ENCODE measurements at places on chromosomes 7 and 10.

- no peak for DNase-seq
Observed at GRCh38 chr10:104688251-104689042, 47.4 kb downstream of the SORCS3 start.

DNA sequence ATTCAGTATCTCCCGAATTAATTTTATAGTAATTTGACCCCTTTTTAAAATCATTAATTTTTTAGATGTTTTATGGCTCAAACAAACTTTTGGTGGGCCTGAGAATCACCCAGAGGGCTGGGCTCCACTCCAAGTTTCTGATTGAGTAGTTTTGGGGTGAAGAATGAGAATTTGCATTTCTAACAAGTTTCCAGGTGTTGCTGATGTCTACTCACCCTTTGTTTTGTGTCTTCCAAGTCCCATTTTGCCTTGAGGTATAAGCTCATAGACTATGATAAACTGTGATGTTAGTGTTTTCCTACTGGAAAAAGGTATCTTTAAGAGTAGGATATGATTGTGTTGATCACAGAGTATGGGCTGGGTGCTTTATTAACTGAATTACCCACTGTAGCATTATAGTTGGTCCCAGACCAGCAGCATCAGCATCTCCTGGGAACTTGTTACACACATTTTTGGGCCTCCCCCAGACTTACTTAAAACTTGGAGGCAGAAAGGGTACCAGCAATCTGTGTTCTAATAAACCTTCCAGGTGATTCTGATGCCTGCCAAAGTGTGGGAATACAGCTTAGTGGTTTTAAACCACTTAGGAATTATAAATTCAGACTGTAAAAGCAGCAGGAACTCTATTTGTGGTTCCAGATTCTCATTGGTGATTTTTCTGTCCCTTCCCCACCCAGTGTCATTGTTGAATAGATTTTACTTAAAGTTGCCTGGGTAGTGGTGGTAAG is 19.1 kb downstream of the ZNRF2 start:
- no peak for DNase-seq

- DNase-seq: no peak
Observed at GRCh38 chr10:112526139-112526538, 79.1 kb downstream of the VTI1A start.

DNA sequence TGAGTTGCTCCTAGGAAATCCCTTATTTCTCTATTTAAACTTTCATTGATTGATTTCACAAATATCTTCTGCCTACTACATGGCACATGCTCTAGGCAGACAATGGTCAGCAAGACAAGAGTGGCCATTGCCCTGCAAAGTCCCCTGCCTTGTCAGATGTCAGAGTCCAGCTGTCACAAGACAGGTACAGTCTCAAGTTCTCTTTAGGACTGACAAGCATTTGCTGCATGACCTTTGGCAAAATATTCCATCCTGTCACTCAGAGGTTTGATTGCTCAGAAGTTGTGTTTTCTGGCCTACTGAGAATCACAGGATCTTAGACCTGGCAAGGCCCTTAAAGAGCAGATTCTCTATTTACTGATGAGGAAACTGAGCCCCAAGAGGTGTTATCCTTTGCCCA is 322.3 kb upstream of the NFE2L3 start:
- DNase-seq: no peak

- no peak for DNase-seq
Observed at GRCh38 chr10:15869935-15870334, 9.6 kb upstream of the MINDY3 start.

DNA sequence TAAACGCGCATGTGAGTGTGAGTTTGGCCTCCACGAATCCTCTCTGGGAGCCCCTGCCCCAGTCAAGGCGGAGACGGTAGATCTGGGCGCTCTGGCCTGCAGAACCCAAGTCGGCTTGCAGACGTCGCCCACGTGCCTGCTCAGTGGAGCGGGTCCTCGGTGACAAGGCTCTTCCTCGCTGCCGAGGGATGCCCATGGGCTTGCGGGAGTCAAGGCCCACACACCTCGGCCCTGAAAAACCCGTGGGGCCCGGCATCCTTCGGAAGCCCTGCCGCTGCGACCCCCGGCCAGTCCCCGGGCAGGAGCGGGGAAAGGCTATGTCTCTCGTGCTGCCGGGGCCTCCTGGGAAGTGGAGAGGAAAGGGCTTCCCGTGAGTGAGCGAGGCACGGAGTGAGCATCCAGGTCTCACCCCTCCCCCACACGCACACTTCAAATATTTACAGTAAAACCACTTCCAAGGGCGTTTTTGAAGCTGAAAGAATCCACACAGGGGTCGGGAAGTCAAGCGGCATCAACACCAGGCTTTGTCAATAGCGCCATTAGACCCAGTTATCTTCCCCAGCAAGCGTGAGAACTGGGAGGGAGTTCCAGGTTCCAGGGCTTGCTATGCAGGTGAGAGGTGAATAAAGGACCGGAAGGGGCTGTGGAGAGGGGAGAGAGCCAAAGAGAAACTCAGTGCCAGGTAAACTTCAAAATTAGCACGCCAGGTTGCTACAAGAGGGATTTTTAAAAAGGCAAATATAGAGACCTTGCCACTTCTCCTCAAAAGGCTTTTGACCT is 1.1 kb upstream of the MNX1 start:
- no peak for DNase-seq

DNA sequence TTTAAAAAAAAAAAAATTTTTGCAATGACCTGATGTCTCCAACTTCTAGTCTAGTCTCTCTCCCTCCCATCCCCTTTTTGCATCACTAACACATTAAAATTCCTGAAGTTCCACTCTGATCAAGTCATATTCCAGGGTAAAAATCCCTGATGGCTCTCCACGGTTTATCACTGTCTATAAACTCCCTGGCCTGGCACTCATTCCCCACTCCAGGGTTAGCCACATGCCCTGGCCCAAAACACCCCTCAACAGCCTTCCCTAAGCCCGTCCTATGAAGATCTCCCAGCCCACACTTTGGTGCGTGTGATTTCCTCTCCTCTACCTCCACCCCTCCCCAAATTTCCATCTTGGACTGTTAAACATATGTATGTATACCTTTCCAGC is 125.4 kb downstream of the JAZF1 start:
- no peak for DNase-seq

DNA sequence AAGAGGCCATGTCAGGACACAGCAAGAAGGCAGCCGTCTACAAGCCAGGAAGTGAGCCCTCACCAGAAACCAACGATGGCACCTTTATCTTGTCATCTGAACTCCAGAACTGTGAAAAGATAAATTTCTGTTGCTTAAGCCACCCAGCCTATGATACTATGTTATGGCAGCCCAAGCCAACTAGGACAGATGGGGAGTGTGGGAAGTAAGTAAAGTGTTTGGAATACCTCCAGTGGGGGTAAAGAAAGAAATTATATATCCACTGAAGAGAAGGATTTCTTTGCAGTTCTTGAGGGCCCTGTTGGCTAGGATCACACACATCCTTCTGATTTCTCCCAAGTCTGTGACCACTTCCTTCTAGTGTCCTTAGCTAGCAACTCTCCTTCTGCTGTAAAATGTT is 384.4 kb downstream of the TNS3 start:
- DNase-seq: no peak

DNA sequence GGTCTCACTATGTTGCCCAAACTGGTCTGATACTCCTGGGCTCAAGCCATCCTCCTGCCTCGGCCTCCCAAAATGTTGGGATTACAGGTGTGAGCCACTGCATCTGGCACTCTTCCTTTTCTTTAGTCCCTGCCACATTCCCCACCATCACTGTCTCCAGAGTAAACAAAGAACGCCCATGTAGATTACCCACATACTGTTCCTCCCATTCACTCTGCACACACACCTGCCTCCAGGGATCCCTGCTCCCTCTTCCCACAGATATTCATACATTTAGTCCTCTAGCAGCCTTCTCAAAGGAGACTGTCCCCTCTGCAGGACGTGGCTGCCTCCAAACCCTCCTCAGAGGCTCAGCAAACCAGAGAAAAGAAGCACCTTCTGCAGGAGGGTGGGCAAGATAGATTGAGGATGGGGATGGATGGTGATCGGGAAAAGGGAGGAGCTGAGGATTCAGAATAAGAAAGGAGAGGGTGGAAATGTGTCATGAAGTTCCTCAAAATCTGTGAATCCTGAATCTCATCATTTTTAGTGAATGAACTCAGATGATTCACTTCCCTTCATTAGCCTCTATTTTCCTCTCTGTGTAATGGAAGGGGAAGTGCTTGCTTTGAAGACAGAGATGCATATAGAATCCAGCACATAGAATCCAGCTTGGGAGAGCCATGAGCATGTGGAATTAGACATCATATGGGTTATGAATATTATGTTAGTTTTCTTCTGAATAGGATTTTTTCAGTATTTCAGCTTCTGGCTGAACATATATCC is 5.5 kb upstream of the PLAU start:
- no peak for DNase-seq

- no peak for DNase-seq
Observed at GRCh38 chr7:121824276-121824675, 48.7 kb upstream of the PTPRZ1 start.

DNA sequence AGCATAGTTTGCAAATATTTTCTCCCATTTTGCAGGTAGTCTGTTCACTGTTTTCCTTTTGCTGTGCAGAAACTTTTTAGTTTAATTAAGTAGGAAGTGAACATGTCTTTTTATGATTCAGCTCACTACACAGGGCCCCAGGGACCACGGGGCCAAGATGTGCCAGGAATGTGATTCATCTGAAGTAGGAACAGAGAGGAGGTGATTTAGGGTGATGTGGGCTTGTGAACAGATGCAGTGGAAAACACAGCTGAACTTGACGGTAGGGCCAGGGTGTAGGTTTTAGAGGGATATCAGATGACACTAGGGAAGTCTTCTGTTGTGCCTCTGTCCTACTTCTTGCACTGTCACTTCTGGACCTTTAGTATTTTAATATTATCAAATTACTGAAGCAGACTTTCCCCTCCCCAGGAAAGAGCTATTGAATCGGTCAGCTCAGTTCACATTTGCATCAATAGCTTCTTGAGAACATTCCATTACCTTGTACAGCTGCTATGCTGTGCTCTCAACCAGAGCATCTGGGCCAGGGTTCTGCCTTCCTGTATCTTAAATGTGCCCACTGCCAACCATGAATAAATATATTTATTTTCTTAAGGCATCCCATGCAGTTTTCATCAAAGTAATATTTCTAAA is 96.9 kb downstream of the OSBPL3 start:
- DNase-seq: no peak

Measured in right renal pelvis (tissue), 4 donors.